ENCODE measurements at places on chromosomes 7 and 10.

DNA sequence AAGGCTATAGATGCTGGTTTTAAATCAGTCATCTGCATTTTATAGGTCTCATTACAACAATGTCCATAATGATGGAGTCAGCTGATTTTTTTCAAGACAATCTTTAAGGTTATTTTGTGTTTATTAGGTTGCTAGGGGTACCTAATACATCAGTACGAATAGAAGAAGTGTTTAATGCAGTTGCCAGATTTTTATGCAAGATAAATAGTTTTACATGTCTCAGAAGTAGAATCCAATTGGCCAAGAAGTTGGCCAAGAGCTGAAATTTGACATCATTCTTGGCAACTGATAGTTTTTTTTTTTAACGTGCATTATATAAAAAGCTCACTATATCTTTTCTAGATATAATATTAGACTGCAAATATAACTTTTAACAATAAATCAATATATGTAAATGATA lies 208.5 kb downstream of the TRIL start:
- DNase-seq = no peak

DNA sequence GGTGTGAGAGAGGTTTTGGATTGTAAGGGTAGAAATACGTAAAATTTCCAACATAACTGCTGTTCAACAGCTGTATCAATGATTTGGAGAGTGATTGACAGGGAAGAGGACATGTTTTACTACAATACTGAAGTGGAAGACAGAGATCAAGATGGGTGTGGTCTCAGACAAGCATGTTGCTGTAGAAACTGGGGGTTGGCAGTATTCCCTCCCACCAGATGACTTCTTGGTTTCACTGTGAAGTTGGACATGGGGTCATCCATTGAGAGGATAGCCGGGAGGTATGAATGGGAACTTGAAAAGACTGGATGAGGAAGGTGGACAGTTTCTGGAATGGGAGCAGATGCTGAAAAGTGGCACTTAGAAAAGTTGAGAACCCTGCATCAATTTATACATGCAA lies 95.3 kb upstream of the HDAC9 start:
- DNase-seq = no peak

- no peak for DNase-seq
These were observed 146.1 kb upstream of the FRMD4A start for GRCh38 chr10:14476641-14477407.

- no peak for DNase-seq
These were observed 219.5 kb downstream of the GLI3 start for GRCh38 chr7:42017349-42017986.

GRCh38 chr10:71045204-71045809 lies 156.9 kb upstream of the PCBD1 start:
- no peak for DNase-seq

All from activated CD4-positive, alpha-beta T cell treated with anti-CD3 and anti-CD28 coated beads, Interleukin-2, Interleukin-6, amounts not matched to agents 100 ng/mL and 50 ng/mL, durations not matched to agents 16 hours and 8 hours (primary cell).